Mammary epithelial cell (primary cell): ENCODE measurements at places on chromosomes 11 and 22.

DNA sequence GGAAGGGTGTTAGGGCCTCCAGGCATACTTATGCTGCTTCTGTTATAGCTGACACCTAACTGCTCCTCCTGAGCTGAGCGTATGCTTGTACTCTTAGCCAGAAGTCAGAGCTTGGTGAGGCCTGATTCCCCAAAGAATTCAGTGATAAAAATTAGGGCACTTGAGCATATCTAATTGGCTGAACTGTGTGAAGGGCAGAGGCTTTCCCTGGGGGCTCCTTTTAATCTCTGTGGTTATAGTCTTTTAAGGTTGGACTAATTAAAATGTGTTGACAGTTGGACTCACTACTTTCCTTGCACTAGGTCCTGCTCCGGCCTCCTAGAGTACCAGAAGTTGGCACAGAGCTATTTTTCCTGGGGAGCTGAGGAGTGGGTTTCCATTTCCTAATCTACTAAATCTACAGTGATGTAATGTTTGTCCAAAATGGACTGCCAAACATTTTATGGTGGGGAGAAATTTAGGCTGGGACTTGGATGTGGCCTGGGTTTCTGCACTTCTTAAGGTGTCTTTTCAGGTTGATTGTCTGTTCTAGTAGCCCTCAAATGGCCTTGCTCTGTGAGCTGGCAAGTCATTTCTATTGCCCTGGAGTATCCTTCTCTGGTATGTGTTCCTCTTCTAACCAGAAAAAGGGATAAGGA is 18.4 kb downstream of the STIM1 start:
- DNase-seq = no peak

GRCh38 chr22:35608088-35608487 is 9.0 kb downstream of the MB start:
- DNase-seq = no peak

- DNase-seq = peak; percentile 44
These were observed 24.6 kb downstream of the VWCE start for GRCh38 chr11:61270354-61271076.

DNA sequence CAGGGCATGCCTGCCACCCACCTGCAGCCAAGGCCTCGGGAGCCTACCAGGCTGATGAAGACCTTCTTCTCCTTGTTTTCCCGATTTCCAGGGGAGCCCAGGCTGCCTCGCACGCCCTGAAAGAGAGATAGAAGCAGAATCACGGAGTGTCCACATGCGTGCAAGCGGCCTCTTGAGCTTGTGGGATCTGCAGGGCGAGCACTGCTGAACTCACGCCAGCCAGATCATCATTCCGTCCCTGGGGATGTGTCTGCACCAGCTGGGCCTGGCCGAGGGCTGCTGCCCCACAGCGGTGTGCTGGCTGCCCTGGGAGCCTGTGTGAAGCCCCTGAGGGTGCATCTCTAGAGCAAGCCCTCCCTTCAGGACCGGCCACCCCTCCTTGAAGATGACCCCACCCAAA is 17.9 kb downstream of the USH1C start:
- no peak for DNase-seq

- peak; percentile 24 for DNase-seq
These were observed 233.0 kb downstream of the FAM76B start for GRCh38 chr11:95556342-95557163.
